ENCODE measurements at places on chromosomes 7 and 10.

DNA sequence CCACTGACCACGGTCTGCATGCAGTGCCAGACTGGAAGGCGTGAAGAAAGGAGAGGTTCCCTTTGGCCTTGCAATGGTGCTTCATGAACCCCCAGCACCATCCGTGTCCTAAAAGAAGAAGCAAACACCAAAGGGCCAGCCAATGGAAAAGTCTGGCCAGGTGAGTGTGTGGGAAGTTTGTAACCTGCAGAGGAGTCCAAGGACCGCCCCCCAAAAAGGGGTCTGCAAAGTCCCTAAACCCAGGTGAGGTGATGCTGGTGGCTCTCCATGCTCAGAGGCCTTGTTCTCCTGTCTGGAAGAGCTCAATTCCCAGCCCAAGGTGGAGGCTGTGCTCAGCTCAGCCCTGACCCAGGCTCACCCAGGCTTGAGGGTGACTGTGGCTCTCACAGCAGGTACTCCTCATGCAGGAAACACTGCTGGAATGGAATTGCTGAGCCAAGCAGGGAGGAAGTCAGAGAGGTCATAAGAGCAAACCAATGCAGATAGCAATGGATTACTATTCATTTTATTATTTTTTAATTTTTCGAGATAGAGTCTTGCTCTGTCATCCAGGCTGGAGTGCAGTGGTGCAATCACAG, 52.4 kb upstream of the NANOS1 start:
- DNase-seq = no peak

GRCh38 chr10:103171278-103171677, 21.8 kb downstream of the NT5C2 start:
- DNase-seq = no peak

DNA sequence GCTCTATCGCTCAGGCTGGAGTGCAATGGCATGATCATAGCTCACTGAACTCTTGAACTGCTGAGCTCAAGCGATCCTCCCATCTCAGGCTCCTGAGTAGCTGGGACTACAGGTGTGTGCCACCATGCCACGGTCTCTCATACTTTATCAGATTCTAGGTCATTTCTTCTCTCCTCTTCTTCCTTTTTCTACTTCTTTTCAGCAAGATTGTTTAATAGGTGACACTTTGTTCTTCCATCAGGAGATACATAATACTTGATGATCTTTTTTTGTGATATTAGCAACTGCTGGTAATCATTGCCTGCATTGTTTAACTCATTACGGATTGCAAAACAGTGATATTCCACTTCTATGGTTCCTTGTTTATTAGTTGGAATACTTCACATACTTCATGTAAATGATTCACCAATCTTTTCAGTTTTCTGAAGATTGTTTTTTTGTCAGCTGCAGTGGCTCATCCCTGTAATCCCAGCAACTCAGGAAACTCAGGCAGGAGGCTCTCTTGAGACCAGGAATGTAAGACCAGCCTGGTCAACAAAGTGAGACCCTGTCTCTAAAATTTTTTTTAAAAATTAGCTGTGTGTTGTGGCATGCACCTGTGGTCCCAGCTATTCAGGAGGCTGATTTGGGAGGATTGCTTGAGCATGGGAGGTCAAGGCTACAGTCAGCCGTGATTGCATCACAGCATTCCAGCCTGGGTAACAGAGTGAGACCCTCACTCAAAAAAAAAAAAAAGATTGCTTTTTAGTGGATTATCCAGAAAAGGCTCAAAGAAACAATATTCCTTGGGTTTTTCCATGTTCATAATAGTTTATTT, 36.2 kb upstream of the CHST3 start:
- DNase-seq = no peak

DNA sequence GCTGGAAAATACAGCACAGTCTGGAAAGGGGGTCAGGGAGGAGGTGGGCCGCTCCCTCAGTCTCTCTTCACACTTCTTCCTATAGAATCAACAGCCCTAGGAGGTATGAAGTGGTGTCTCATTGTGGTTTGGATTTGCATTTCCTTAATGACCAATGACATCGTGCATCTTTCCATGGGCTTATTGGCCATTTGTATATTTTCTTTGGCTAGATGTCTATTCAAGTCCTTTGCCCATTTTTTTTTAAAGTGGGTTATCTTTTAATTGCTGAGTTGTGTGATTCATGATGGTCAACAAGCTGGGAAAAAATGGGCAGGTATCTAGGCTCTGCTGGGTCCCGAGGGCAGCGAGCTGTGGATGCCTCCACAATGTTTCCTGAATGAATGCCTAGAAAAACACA, 29.1 kb downstream of the TMEM130 start:
- no peak for DNase-seq

DNA sequence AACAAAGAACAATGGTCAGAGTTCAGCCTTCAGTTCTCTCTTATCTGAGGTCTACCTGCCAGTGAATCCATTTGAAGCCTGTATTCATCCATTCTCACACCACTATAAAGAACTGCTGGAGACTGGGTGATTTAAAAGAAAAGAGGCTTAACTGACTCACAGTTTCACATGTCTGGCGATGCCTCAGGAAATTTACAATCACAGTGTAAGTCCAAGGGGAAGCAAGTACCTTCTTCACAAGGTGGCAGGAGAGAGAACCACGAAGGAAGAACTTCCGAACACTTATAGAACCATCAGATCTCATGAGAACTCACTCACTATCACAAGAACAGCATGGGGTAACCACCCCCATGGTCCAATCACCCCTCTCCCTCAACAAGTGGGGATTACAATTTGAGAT, 33.0 kb upstream of the SLC25A13 start:
- DNase-seq = no peak

DNA sequence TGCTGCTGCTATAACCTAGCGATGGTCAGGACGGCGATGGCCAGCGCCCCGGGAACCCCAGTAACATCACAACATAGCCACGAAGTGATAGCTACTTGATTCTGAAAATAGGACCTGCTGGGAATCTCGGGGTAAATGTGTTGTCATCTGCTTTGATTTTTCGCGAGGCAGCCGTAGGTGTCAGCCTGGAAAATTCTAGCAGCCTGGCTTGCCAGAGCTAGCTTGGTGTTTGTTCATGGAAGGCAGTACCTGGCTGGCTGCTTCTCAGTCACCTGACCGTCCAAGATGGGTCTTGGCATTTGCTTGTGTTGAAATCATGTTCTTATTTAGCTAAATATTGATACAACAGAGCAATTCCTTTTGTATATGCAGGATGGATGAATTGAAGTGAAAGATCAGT, 82.4 kb upstream of the BTBD16 start:
- DNase-seq = no peak

GRCh38 chr10:99303899-99304861, 25.0 kb upstream of the CNNM1 start:
- DNase-seq = no peak

DNA sequence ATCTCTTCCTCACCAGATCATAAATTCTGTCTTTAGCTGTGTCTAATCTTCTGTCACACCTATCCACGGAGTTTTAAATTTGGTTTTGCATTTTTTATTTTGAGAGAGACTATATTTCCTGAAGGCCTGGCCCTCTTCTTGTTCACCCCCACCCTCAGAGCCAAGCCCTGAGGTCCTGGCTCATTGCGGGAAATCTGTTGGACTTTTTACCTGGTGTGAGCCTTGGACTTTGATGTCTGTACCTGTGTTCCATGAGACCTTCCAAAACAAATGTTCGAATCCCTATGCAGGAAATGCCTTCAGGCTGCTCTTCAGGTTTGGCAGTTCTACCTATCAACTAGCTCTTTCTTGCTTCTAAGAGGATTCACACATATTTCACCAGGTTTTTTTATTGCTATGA, 175.2 kb upstream of the GRB10 start:
- DNase-seq = no peak

- no peak for DNase-seq
Observed at GRCh38 chr10:73865459-73866442, 8.6 kb downstream of the CAMK2G start.

- DNase-seq = no peak
Observed at GRCh38 chr10:47107007-47107747, 192.8 kb upstream of the GDF10 start.

GRCh38 chr10:61701055-61701705, 38.5 kb downstream of the CABCOCO1 start:
- DNase-seq = no peak

GRCh38 chr7:82438521-82438920, 5.1 kb downstream of the CACNA2D1 start:
- DNase-seq = no peak

DNA sequence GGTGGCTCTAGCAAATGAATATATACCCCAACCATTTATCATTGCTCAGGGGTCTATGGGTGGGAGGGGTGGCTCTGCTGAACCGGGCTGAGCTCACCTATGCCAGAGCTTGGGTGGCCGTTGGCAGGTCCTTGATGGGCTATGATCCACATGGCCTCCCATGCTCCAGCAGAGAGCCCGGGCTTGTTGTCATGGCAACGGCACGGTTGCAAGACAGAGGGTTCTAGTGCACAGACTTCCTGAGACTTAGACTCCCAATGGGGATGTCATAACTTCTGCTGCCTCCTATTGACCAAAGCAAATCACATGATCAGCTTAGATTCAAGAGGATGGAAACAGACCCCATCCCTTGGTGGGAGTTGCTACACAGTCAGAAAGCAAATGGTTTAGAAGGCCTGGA, 36.4 kb upstream of the CARD11 start:
- no peak for DNase-seq

- no peak for DNase-seq
Observed at GRCh38 chr7:119943942-119944600, 328.9 kb upstream of the KCND2 start.

GRCh38 chr10:49288341-49289065, 10.5 kb upstream of the C10orf71 start:
- no peak for DNase-seq

DNA sequence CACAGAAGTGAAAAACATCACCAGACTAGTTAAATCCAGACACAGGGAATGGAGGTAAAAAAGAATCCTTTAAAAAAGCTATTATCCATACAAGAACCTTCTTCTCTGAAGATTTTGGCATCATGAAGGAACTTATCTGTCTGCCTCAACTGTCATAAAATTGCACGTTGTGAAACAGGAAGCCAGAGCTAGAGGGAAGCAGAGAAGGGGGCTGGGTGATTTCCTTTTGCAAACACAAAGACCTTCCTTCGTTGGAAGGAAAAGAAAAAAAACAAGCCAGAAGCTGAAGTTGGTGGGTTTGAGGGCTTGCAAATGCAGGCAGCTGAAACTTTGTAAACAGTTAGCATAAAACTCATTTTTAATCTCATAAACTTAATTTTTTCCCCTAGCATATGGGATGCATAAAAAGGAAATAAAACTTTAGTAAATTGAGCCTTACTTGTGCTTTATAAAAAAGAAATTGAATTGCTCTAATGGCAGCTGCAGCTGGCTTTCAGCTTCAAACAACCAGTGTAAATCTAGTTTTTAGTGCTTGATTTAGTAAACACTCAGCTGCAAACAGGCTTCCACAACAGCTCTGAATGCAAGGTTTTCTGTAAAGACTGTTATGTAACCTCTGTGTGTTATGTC, 101.6 kb downstream of the OTUD1 start:
- no peak for DNase-seq

DNA sequence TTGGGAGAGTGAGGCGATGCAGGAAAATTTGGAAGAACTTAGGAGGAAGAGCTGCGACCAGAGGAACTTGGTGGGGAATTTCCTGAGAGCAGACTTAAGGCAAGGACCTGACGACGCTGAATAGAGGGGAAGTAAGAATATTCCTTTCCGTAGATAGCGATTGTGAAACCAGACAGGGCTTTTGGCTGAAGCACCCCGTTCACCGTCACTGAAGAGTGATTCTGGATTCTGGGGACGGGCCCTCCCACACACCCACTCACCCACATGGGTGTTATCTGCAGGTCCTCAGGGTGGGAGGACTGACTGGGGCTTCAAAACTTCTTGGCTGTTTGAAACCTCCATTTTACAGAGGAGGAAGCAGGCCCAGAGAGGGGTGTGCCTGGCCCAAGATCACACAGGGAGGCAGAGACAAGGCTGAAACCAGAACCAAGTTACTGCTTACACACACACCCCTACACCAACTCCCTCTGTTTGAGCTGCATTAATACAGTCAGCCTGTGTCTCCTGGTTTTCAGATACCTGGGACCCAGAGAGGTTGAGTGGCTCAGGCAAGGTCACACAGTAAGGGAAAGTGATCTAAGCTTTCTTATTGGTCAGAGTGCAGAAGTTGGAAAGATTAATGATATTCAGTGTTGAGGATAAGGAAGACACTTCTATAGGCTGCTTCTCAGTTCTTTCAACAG, 37.2 kb upstream of the CDH23 start:
- no peak for DNase-seq

- DNase-seq = no peak
Observed at GRCh38 chr7:123865517-123866117, 20.6 kb downstream of the HYAL4 start.

DNA sequence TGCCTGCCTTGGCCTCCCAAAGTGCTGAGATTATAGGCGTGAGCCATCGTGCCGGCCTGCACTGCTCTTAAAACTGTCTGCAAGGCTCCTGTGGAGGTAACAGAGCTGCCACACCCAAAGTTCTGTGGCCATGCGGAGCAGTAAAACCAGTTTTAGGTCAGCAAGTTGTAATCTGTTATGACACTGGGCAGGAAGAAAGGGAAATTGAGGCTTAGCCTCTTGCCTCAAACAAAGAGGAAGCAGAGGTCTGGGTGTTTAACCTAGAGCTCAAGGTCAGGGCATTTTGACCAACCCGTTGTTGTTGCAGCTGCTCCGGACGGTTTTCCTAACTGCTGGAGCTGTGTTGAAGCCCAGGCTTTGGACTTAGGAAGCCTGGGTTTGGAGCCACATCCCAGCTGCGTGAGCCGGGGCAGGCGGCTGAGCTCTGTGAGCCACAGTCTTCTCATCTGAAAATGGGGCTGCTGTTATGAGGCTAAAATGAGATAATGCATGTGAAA, 7.4 kb upstream of the RRP12 start:
- DNase-seq = no peak

- peak; percentile 82 for DNase-seq
Observed at GRCh38 chr7:3028071-3028757, 15.5 kb downstream of the CARD11 start.

- DNase-seq = no peak
Observed at GRCh38 chr7:148434181-148434757, 156.3 kb upstream of the C7orf33 start.

GRCh38 chr10:99279626-99280111, 44.0 kb upstream of the HPSE2 start:
- no peak for DNase-seq

GRCh38 chr10:31148951-31149350, 117.3 kb upstream of the ZNF438 start:
- DNase-seq = no peak

DNA sequence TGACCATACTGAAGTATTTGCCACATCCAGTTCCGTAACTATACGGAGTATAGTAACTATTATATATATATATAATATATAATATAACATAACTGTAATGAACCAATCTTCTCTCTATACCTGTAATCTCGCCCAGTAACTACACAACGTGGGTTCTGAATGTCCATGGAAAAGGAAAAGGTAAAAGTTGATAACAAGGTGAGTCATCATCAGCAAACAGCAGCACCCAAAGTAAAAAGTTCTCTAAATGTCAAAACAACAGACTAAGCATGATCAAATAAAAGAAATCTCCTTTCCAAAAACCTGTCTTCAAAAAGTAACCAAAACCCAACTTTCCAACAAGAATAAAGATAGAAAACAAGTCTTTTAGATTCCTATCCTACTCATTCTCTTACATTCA, 42.8 kb downstream of the ELAPOR2 start:
- no peak for DNase-seq

- DNase-seq = no peak
Observed at GRCh38 chr7:115135769-115136410, 214.0 kb downstream of the MDFIC start.

GRCh38 chr10:15053061-15053460, 9.3 kb downstream of the OLAH start:
- no peak for DNase-seq

Measured in tibial artery (tissue), 4 donors.